ENCODE measurements at places on chromosomes 16 and 17.

DNA sequence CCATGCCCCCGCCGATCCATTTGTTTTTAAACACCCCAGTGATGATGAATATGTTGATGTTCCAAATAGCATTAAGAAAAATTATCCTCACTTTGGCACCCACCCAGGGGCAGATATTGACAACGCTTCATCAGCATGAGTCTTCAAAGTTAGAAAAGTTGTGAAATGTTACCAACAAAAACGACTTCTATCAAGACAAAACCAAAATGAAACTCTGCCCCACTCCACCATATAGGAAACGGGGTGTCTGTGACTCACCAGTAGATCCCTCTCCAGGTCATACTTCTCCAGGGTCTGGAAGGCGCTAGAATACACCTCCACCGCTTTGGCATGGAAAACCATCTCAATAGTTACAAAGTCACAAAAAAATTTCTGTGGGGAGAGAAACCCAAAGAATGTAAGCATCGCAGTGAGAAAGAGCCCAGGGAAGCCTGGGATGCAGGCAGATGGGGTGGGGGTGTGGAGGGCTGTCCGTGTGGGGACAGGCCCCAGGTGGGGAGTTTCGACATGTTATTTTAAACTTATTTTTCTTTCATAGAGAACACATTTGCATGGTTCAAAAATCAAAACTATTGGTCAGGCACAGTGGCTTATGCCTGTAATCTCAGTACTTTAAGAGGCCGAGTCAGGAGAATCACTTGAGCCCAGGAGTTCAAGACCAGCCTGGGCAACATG lies 10.2 kb downstream of the CIBAR2 start:
- no peak for DNase-seq

DNA sequence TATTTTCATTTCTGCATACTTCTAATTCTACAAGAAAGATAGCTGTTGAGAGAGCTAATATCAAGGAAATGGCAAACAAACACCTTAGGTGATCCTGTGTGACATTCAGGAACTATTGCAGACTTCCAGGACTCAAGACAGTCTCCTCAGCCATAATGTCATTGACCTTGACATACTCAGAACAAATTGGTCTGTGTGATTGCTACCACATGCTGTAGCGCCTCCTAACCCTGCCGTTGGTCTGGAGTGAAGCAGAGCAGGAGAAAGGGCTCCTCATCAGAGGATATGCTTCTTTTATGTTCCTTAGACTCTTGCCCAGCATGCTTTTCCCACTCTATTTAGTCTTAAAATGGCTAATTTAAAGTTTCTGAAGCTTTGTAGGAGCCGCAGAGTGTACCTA lies 194.2 kb upstream of the TBX2 start:
- DNase-seq = no peak

DNA sequence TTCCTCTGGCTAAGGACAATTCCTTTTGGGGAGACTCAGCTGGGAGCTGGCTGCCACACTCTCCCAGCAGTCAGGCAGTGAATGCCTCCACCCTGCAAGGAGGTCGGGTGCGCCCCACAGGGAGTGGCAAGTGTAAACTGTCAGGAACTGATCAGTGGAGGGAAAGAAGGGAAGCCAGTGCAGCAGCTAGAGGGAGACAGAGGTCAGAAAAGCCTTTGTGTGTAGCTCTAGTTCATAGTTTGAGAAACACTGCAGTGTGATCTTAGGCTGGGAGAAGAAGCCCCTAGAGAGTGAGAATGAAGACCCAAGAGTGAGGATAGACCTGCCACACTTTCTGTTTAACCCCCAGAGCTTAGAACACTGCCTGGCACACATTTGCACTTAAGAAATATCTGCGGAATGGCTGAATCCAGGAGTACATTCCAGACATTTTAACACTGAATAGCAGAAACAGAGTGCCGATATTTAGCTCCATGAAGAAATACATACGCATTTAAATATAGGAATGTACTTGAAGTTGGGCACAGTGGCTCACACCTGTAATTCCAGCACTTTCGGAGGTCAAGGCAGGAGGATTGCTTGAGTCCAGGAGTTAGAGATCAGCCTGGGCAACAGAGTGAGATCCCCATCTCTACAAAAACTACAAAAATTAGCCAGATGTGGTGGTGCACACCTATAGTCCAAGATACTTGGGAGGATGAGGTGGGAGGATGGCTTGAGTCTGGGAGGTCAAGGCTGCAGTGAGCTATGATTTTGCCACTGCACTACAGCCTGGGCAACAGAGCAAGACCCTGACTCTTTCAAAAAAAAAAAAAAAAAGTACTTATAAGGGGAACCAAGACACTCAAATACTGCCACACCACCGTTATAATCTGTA lies 11.1 kb upstream of the SLC5A11 start:
- no peak for DNase-seq

DNA sequence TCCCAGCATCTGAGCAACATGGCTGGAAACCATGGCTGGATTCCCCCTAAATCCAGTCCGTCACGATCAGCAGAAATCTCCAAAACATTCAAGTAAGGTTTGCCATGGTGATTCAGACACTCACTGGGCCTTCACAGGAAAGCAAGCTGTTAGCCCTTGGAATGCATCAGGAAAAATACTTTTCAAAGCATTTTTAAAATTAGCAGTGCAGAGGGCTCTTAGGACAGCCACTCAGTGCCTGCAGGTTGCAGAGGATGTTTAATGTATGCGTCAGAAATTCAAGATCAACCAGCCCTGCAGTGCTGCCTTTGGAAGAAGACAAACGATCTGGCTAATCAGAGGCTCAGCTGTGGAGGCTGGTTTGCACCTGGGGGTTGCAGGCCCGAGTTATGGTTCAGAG lies 50.3 kb downstream of the FOXL1 start:
- no peak for DNase-seq

GRCh38 chr17:65235284-65235683 lies 98.1 kb downstream of the RGS9 start:
- DNase-seq = no peak
